ENCODE measurements at places on chromosomes 5 and 9. TPM values are rescaled to one million over a fixed set of nuclear protein-coding genes. Genes with fewer than 3 reads are reported as not detected.

ORM2 gene
- not detected for total RNA-seq

PCDHGB5 gene
- total RNA-seq, result 27.2 TPM

TAF11L13 gene
- total RNA-seq, result not detected

PCDHB8 gene
- 0.88 TPM for total RNA-seq

AJM1 gene
- 1.6 TPM for total RNA-seq

DBH gene
- not detected for total RNA-seq

OR2Y1 gene
- total RNA-seq, result not detected

ADAMTS13 gene
- 3.6 TPM for total RNA-seq

RNF183 gene
- total RNA-seq, result not detected

RETREG1 gene
- not detected for total RNA-seq

PPP3R2 gene
- total RNA-seq, result not detected

BHMT2 gene
- total RNA-seq, result 0.76 TPM

ANKRD34B gene
- total RNA-seq, result 0.05 TPM

EIF4E1B gene
- total RNA-seq, result not detected

CMBL gene
- total RNA-seq, result 16.8 TPM

TMEM174 gene
- total RNA-seq, result not detected

FBP1 gene
- total RNA-seq, result 1.7 TPM

EQTN gene
- total RNA-seq, result not detected

STRBP gene
- 10.3 TPM for total RNA-seq

DAPK1 gene
- 63.8 TPM for total RNA-seq
